ENCODE measurements at places on chromosomes 2 and 18.
A peak's percentile ranks its signal among the peaks of the same experiment; 100 is the strongest.

- no peak for DNase-seq
Measured at GRCh38 chr2:120515759-120516678, 170.1 kb downstream of the INHBB start.

DNA sequence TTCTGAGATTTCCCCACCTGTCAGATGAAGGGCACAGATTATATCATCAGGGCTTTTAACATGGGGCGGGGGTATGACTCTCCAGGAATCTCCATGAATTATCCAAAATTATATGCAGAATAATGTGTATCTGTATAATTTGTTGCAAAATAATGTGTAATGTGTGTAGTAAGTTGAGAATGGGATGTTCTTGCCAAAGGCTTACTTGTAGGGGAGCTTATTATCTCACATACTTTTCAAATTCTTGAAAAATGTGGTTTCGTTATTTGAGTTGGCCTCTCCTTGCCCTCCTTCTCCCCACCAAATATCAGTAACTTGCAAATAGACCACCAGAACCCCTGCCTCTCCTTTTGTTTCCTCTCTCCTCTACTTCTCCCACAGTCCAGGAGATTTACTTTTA is 35.6 kb downstream of the UBR3 start:
- no peak for DNase-seq

- DNase-seq, result no peak
Measured at GRCh38 chr18:28768791-28769768, 592.1 kb upstream of the CDH2 start.

DNA sequence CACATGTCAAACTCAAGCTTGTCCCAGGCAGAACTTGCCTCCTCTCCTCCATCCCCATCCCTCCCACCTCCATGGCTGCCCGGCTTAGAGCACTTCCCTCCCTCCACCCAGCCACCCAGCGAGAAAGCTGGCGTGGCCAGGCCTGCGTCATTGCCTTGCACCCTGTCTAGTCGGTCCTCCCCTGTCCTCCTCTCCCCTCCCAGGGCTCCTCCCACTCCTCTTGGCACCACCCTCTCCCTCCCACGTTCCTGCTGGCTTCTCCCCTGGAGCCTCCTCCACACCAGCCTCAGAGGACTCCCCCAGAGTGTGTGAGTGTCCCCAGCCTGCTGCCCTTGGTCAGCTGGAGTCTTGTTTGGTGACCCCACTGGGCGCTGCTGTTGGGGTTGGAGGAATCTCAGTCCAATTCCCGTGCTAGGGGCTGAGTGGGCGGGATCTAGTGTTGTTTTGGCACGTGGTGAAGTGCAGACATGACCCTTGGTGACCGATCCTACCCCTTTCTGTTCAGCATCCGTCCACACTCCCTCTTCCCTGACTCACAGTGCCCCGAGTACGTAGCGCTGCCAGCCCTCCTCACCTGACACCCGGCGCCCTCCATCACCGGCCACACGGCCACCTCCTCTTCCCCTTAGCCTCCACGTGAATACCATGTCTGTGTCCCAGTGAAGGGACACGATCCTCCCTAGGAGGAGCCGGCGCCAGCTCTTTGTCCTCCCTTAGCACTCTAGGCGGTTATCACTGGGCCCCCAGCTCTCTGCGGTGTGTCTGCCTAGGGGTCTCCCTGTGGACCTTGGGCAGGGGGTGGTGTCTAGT is 41.4 kb downstream of the ATP6V1C2 start:
- DNase-seq, result peak; percentile 28

GRCh38 chr18:13471198-13471845 is 252.8 kb downstream of the LDLRAD4 start:
- DNase-seq, result peak; percentile 33

- DNase-seq, result no peak
Measured at GRCh38 chr18:26803643-26804042, 61.9 kb downstream of the AQP4 start.

DNA sequence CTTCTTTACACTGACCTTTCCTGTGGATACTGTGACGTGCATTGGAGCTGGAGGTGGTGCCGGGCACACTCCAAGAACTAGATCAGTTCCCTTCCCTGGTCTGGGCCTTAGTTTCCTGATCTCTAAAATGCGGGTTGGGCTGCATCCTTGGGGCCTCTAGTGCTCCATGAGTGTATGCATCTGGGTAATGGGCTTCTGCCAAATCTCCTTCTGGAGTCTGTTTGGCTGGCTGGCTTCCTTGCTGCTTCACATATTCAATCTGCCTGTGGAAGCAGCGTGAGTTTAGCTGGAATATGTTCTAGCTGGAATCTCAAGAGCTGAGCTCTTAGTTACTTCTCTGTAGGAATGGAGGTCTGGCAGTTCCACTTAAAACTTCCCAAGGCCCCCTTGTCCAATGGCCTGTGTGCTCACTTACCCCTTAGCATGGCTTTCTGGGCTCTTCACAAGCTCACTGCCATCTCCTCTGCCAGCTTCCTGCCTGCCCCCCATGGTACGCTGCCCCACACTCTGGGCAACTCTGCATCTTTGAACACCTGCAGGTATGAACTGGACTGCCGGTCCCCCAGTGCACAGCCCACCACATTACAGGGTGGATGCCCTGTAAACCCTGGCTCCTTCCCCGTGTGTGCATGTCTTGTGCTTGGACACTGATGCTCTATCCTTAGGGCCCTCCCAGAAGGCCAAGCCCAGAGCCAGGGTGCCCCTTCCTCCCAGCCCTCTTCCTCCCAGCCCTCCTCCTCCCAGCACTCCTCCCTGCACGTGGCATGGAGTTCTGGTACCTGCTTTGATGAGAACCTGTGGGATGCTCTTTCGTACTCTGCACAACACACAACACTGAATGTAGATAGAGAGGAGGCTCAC is 103.6 kb upstream of the SMAD2 start:
- DNase-seq, result no peak

DNA sequence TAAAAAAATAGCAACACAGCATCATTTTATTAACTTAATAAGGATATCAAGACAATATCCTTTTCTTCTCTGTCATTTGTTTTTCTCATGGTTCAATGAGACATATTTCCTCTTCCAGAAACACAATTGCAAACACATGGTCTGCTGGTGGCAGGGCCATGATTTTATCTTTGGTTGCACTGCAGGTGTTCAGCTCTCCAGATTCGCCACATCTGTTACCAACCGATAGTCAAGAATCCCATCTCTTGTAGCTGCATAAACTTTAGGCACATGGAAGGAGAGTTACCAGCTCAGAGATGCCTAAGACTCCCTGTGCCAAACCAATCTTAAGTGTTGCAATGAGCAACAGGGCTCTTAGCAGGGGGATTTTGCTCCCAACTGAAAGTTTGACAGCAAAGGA is 1303.2 kb upstream of the CELF4 start:
- DNase-seq, result no peak

GRCh38 chr18:44671914-44672313 is 8.8 kb upstream of the SETBP1 start:
- DNase-seq, result peak; percentile 21

DNA sequence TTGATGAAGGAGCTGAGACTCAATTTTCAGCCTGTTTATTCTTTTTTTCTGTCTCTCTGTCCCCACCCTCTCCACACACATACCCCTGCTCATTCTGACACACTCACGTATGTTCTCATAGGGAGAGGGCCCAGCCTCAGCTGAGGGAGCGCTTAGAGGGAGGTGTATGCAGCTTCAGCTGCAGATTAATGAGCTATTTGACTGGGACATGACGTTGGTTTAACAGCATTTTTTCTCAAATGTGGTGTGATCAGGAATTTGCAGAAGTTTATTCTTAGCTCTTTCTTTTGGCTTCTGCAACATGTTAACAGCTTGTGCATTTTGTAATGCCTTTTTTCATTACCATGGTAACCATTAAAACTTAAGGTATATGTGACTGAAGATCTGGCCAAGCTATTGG is 1547.1 kb upstream of the PIK3C3 start:
- no peak for DNase-seq

DNA sequence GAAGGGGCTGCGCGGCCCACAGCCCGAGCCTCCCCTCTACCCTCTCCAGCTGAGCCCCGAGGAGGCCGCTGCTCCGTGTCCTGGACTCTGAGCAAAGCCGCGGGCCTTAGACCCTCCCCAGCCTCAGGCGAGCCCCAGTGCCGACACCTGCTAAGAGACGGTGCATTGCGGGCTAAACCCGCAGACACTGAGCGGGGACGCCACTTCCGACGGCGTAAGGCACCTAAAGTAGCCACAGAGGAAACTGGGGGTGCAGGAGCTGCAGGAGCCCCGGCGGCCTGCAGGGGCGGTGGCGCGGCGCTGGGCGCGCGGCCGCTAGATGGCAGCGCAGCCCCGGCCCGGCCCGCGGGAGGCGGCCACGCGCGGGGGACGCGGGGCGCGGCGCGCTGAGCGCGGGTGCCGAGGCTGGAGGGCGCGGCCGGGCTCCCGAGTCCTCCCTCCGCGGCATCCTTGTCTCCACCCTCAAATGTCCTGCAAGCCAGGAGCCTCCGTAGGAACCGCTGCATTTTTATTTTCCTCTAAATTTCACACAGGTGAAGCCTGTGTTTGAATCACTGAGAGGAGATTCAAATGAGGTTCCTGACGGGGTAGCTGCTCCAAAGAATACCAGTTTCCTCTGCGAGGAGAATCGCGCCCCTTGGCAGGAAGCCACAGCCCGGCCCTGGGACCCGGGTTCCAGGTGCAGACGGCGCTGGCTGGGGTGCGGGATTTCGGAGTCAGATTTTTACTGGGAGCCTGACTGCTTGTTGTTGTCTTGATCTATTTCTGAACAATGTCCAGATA is 650.5 kb downstream of the GALR1 start:
- DNase-seq, result peak; percentile 64

DNA sequence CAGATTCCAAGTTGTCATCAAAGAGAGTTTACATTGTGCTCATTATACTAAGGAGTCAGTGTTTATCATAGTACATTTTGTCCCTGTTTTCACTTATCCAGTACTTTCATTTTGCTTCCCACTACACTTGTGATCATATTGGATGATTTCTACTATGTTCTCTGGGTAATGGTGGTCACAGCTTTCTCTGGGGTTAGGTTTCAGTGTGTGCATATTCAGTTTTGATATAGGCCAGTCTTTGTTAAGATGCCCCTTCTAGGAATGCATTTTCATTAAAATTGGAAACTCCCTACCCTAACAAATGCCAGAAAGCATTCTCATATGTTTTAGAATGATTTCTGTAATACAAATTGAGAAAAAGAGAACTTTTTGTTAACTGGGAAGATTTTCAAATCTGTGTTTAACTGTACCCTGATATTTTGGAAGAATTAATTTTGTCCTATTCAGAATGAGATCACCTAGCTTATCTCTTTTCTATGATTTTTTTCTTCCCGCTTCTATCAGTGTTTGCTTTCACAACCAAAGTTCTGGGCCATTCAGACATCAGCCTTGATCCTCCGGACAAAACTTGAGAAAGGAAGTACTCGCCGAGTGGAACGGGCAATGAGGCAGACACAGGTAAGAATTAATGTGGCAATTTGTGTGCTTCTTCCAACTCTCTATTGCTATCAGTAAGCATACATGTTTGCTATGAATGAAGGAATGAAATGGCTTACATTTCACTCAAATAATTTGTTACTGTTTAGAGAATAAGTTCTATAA is 74.6 kb downstream of the TTC27 start:
- DNase-seq, result no peak

DNA sequence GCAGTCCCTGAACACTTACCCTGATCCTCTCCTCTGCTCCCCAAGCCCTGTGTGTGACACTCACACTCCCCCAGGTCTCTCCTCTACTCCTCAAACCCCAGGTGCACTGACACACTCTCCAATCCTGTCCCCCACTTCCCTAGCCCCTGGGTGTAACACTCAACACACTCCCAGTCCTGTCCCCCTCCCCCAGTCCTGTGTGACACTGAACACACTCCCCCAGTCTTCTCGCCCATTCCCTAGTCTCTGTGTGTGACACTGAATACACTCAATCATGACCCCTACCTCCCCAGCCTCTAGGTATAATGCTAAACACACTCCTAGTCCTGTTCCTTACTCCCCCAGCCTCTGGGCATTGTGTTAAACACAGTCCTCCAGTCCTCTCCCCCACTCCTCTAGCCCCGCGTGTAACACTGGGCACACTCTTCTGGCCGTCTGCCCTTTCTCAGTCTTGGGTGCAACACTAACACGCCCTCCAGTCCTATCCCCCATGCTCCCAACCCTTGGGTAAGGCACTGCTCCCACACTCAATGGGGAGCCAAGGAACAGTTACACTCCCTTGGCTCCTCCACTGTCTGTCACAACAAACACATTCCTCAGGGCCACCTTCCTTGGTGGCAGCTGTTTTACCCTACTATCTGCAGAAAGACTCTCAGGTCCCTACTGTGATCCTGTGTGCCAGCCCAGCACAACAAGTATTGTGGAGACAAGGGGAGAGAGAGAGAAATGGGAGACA is 82.5 kb upstream of the PKDCC start:
- no peak for DNase-seq

DNA sequence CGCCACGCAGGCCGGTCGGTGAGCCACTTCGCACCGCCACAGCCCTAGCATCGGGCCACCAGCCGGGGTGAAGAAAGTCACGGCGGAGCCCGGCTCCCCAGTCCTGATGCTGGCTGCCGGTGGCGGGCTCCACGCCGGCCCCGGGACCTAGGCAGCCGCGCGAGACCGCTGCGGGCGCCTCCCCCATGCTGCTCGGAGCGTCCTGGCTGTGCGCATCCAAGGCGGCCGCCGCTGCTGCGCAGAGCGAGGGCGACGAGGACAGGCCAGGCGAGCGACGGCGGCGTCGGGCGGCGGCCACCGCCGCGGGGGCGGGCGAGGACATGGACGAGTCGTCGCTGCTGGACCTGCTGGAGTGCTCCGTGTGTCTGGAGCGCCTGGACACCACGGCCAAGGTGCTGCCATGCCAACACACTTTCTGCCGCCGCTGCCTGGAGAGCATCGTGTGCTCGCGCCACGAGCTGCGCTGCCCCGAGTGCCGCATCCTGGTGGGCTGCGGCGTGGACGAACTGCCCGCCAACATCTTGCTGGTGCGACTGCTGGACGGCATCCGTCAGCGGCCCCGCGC is 433 bp downstream of the SH3RF3 start:
- peak; percentile 42 for DNase-seq

DNA sequence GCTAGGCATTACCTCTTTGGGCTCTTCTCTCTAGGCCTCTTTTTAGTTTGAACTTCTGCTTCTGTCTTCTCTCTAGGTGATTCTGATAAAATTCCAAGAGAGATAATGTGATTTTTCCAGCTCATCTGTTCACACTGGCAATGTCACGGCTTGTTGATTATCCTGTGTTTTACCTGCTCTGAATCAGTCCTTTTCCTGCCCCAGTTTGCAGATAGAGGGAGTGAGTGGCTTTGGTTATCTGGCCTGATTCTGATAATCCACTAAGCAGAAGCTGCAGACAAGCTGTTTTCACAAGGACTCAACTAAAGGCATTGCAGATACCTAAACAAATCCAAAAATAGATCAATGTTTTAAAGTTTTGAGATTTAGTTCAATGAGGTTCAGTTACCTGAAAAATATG is 111.9 kb downstream of the DCC start:
- no peak for DNase-seq

DNA sequence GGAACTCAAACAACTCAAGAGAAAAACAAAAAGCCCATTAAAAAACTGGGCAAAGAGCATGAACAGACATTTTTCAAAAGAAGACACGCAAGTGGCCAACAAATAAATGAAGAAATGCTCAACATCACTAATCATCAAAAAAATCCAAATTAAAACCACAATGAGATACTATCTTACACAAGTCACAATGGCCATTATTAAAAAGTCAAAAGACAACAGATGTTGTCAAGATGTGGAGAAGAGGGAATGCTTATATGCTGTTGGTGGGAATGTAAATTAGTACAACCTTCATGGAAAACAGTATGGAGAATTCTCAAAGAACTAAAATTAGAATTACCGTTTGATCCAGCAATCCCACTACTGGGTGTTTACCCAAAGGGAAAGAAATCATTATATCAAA is 15.1 kb downstream of the LMAN1 start:
- no peak for DNase-seq

GRCh38 chr18:54209471-54210180 is 14.8 kb downstream of the MBD2 start:
- DNase-seq, result peak; percentile 88

Data from suppressor macrophage treated with lipopolysaccharide for 1 hour (primary cell).